ENCODE measurements at places on chromosomes 7 and 10.

DNA sequence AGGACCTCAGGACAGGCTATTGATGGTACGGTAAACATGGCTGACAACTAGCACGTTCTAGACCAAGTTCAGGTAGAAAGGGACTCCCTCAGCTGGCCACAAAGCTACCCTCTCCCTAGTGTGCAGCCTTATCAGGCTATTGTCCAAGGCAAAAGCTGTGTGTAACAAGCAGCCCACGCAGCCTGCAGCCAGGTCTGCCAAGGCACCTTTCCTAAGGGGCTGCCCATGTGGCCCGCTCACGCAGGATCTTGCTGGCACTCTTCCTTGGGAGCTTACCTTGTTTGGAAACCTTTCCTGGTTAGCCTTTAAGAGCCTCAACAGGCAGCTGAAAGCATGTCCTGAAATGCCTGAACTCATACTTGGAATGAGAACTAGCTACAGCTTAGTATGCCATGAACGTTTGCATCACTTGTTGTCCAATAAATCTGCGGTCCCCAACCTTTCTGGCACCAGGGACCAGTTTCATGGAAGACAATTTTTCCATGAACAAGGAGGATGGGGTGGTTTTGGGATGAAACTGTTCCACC lies 51.7 kb downstream of the SYPL1 start:
- DNase-seq, result peak; percentile 7
- no peak overlapping the region for H3K4me3 ChIP-seq
- no peaks in the 10 kb centered on the region for H3K27me3 ChIP-seq
- peaks cover 10% of the 10 kb centered on the region for H3K4me1 ChIP-seq
- H3K27ac ChIP-seq, result no peak overlapping the region

- H3K36me3 ChIP-seq, result no peaks in the 10 kb centered on the region
- H3K27ac ChIP-seq, result no peak within 1 kb of the TSS
- peak within 1 kb of the TSS; percentile 0 for H3K4me3 ChIP-seq
- no peak for DNase-seq
- H3K4me1 ChIP-seq, result no peaks in the 10 kb centered on the region
Measured at GRCh38 chr7:4861673-4862072, at the start of gene PAPOLB. PAPOLB (minus strand) TSS chr7:4862030; CDS start chr7:4861810, 220 bp downstream.

DNA sequence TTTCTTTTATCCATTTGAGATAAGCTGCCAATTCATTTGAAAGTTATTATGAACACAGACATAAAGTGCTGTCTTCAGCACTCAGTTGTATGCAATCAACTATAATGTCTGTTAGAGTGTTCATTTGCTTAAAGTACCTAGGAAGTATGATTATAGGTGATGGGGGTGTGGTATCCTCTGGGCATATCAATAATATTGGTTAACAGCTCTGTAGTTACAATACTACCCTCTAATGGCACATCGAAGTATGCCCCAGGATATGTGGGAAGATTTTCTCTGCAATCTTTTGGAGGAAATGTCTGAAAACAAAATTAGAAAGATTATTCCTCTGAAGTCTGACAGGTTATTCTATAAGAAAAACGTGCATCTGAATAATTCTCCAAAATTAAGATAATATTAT lies 429.7 kb downstream of the ARL4A start:
- DNase-seq, result no peak
- H3K4me1 ChIP-seq, result no peaks in the 10 kb centered on the region
- H3K27ac ChIP-seq, result no peak overlapping the region
- H3K36me3 ChIP-seq, result no peaks in the 10 kb centered on the region

GRCh38 chr10:102552533-102552932 lies 48.8 kb downstream of the SUFU start:
- no peak overlapping the region for H3K4me3 ChIP-seq
- H3K27me3 ChIP-seq, result no peaks in the 10 kb centered on the region
- no peak for DNase-seq
- no peaks in the 10 kb centered on the region for H3K36me3 ChIP-seq
- no peaks in the 10 kb centered on the region for H3K4me1 ChIP-seq

DNA sequence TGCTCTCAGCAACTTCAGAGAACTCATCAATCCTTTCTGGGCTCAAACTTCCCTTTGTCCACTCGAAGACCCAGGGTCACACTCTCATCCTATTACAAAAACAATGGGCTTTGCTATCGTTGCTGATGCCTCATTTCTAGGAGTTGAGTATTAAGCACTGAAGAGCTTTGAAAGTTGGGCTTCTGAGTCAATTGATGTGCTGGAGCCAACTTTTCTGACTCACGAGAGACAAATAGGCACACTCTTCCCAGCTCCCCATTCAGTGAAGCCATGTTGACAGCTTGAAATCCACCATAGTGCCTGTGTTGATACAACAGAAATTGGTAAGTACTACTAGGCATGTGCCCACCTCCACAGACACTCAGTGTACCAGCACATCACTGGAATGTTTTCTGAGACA lies 97.5 kb upstream of the PRSS58 start:
- DNase-seq, result no peak
- H3K4me1 ChIP-seq, result no peaks in the 10 kb centered on the region
- H3K27me3 ChIP-seq, result no peaks in the 10 kb centered on the region

GRCh38 chr7:24701261-24702235 lies 55.7 kb downstream of the GSDME start:
- DNase-seq, result no peak
- no peaks in the 10 kb centered on the region for H3K27me3 ChIP-seq

- no peak overlapping the region for H3K4me3 ChIP-seq
- peak overlapping the region; percentile 43 for H3K27ac ChIP-seq
- no peaks in the 10 kb centered on the region for H3K4me1 ChIP-seq
- H3K27me3 ChIP-seq, result no peaks in the 10 kb centered on the region
- no peak for DNase-seq
Measured at GRCh38 chr7:153835103-153835502, 217.1 kb upstream of the DPP6 start.

DNA sequence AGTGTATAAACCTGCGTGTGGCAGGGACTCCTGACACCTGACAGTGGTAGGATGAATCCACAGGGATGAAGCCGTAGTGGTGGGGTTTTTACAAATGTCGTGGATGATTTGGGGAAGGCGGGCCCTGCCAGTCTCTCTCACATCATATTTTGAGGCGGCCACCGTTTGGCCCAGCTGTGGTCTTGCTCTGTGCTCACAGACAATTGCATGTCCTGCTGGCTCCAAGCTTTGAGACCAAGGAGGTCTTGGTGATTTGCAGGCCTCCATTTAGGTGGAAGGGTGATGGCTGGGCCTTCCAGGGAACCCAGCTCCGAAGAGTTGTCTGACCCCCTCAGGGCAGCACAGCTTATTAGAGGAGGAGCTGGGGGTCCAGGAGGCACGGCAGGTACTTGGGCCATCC lies 151.1 kb upstream of the SHH start:
- H3K4me3 ChIP-seq, result no peak overlapping the region
- H3K36me3 ChIP-seq, result no peaks in the 10 kb centered on the region
- H3K4me1 ChIP-seq, result no peaks in the 10 kb centered on the region
- DNase-seq, result no peak

GRCh38 chr10:78830062-78830975 lies 238.4 kb upstream of the ZMIZ1 start:
- H3K27me3 ChIP-seq, result no peaks in the 10 kb centered on the region
- no peak overlapping the region for H3K27ac ChIP-seq
- DNase-seq, result no peak
- H3K4me1 ChIP-seq, result no peaks in the 10 kb centered on the region

GRCh38 chr7:34224281-34224680 lies 318.9 kb downstream of the BMPER start:
- no peaks in the 10 kb centered on the region for H3K36me3 ChIP-seq
- H3K27ac ChIP-seq, result no peak overlapping the region
- H3K4me1 ChIP-seq, result no peaks in the 10 kb centered on the region

GRCh38 chr10:91758303-91759146 lies 39.7 kb upstream of the TNKS2 start:
- no peaks in the 10 kb centered on the region for H3K27me3 ChIP-seq
- no peak for DNase-seq
- H3K36me3 ChIP-seq, result no peaks in the 10 kb centered on the region
- no peak overlapping the region for H3K27ac ChIP-seq
- no peaks in the 10 kb centered on the region for H3K4me1 ChIP-seq

GRCh38 chr7:43649755-43650274 lies 66.9 kb downstream of the STK17A start:
- no peak for DNase-seq
- no peak overlapping the region for H3K4me3 ChIP-seq
- peak overlapping the region; percentile 90 for H3K27ac ChIP-seq

DNA sequence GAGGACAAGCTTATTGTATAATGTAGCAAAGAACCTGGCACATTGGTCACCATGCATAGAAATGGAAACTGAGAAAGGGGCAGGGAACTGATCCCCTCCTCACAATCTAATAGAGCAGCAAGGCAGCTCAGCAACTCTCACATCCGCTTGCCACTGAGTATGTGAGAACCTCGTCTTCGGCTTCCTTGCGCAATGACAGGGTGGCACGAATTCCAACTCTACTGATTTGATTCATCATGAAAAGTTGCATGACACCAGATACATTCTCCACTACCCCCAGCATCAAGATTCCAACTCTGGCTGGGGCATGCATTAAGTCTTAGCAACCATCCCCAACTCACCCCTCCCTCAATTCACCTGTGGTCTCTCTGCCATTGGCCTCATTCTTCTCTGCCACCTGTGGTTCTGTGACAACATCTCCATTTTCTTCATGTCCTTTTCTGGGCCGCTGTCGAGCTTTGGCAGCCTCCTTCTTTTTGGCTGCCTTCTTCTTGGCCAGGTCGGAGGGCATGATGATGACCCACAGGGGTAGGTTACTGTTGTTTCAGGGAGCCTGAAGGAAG lies 976 bp downstream of the ABCF2 start:
- DNase-seq, result no peak
- H3K4me3 ChIP-seq, result peak overlapping the region; percentile 81
- H3K4me1 ChIP-seq, result peaks cover 12% of the 10 kb centered on the region
- H3K27me3 ChIP-seq, result no peaks in the 10 kb centered on the region
- H3K27ac ChIP-seq, result no peak overlapping the region

DNA sequence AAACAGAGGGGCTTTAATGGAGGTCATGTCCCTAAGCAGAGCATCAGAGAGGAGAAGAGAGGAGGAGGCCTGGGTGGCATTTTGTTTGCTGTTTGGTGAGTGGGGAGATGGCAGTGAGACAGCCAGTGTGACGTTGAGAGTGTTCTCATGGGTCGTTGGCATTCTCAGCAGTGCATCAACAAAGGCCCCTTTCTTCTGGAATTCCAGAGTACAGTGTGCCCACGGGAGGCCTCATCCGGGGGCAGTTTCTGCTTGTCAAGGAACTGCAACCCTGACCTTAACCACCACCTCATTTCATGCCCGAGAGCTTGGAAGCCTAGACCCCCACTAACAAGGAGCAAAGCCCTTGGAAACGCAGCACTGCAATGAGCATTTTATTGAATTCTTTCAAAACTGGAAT lies 92.9 kb downstream of the CELF2 start:
- no peak overlapping the region for H3K27ac ChIP-seq
- H3K4me3 ChIP-seq, result no peak overlapping the region
- H3K36me3 ChIP-seq, result no peaks in the 10 kb centered on the region
- H3K27me3 ChIP-seq, result no peaks in the 10 kb centered on the region
- no peaks in the 10 kb centered on the region for H3K4me1 ChIP-seq

GRCh38 chr10:114607358-114607998 lies 50.6 kb downstream of the ABLIM1 start:
- H3K27ac ChIP-seq, result peak overlapping the region; percentile 72
- no peaks in the 10 kb centered on the region for H3K36me3 ChIP-seq
- no peak overlapping the region for H3K4me3 ChIP-seq

GRCh38 chr10:48197236-48197899 lies 77.1 kb downstream of the FRMPD2 start:
- no peaks in the 10 kb centered on the region for H3K27me3 ChIP-seq
- H3K4me3 ChIP-seq, result no peak overlapping the region
- no peaks in the 10 kb centered on the region for H3K4me1 ChIP-seq

DNA sequence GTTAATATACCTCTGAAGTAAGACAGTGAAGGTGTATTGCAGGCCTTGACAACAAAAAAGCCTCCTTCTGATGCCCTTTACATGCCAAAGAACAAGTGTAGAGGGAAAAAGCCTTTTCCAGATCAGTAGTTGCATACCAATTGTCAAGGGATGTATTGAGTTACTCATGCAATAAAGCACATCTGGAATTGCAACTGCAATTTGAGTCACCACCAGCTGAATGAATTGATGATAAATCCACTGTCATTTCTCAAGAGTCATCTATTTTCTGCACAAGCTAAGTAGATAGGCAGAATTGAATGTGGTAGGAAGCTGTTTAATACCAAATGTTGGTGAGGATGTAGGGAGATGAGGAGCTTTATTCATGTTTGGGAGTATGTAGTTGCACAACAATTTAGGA lies 325.9 kb upstream of the SMIM30 start:
- H3K4me3 ChIP-seq, result no peak overlapping the region
- DNase-seq, result no peak
- H3K36me3 ChIP-seq, result no peaks in the 10 kb centered on the region
- no peaks in the 10 kb centered on the region for H3K4me1 ChIP-seq
- H3K27me3 ChIP-seq, result no peaks in the 10 kb centered on the region
- H3K27ac ChIP-seq, result no peak overlapping the region

DNA sequence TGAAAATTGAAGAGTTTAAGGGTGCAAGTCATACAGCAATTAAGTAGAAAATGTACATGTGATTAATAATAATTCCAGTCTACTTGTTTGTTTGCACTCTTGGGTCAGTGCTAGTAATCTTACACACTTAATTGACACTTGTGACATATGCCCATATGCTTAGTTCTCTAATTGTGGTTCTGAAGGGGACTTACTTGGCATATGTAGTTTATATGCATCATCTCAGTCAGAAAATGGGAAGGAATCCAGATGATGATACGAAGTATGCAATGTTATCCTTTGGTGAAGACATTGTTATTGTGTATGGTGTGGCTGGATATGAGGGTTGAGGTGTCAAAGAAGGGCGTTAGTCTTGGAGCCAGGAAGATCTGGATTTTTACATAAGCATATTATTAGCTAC lies 193.5 kb upstream of the HDAC9 start:
- H3K27ac ChIP-seq, result no peak overlapping the region
- no peak for DNase-seq
- no peaks in the 10 kb centered on the region for H3K36me3 ChIP-seq
- H3K27me3 ChIP-seq, result no peaks in the 10 kb centered on the region
- no peak overlapping the region for H3K4me3 ChIP-seq
- no peaks in the 10 kb centered on the region for H3K4me1 ChIP-seq

- H3K27ac ChIP-seq, result no peak overlapping the region
- no peak for DNase-seq
- H3K4me3 ChIP-seq, result no peak overlapping the region
- H3K27me3 ChIP-seq, result no peaks in the 10 kb centered on the region
- no peaks in the 10 kb centered on the region for H3K4me1 ChIP-seq
Measured at GRCh38 chr10:1368842-1369171, 312.6 kb downstream of the WDR37 start.

GRCh38 chr10:111705021-111705420 lies 478.5 kb downstream of the GPAM start:
- no peaks in the 10 kb centered on the region for H3K27me3 ChIP-seq
- H3K4me3 ChIP-seq, result no peak overlapping the region
- H3K27ac ChIP-seq, result no peak overlapping the region
- no peaks in the 10 kb centered on the region for H3K4me1 ChIP-seq

- H3K4me3 ChIP-seq, result no peak overlapping the region
- no peaks in the 10 kb centered on the region for H3K4me1 ChIP-seq
- H3K27me3 ChIP-seq, result no peaks in the 10 kb centered on the region
- DNase-seq, result no peak
Measured at GRCh38 chr10:75894761-75895160, 463.3 kb downstream of the LRMDA start.

GRCh38 chr7:149027055-149027454 lies 1.2 kb downstream of the PDIA4 start:
- no peak for DNase-seq
- no peaks in the 10 kb centered on the region for H3K4me1 ChIP-seq
- H3K27me3 ChIP-seq, result no peaks in the 10 kb centered on the region

GRCh38 chr10:3786295-3787015 lies 1.4 kb upstream of the KLF6 start:
- H3K4me3 ChIP-seq, result no peak overlapping the region
- H3K36me3 ChIP-seq, result no peaks in the 10 kb centered on the region
- DNase-seq, result no peak
- no peaks in the 10 kb centered on the region for H3K4me1 ChIP-seq
